Stimulated activated CD4-positive, alpha-beta T cell treated with anti-CD3 and anti-CD28 coated beads, Interleukin-1b, Interleukin-23, amount 100 ng/mL, for 4 hours (primary cell): ENCODE measurements at places on chromosomes 6 and 20.
A peak's percentile ranks its signal among the peaks of the same experiment; 100 is the strongest.

DNA sequence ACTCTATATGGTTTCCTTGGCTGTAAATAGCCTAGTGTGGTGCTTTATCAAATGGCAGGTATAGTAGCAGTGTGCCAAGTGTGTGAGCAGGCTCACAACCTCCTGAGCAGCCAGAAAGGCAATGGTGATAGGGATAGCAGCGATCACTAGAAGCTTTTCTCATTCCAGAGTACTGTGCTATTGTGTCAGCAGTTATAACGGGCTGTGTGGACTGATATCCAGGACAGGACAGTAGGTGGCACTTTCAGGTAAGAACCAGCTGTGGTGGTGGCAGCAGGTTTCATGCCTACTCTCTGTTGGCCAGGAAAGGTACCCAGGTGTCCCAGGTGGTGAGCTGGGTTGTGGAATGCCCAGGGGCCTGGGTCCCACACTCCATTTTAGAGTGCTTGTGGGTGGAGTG is 448.8 kb upstream of the BTBD3 start:
- DNase-seq: no peak

- DNase-seq: no peak
These were observed 97.8 kb upstream of the OGFRL1 start for GRCh38 chr6:71190809-71191208.

DNA sequence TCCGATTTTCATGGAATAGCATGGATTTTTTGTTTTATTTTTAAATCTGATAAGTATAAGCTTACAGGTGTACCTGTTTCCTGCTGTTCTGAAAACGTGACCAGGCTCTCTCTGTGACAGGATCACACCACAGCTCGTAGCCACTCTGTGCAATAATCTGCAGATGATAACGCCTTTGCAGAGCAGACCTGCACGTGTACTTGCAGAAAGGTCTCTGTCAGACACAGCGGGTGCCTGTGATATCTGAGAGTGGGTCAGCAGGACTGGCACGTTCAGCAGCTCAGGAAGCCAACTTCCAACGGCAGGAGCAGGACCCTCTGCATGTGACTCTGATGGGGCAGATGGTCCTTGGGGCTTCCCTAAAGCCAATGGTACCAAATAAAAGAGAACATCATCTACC is 68.6 kb upstream of the HDDC2 start:
- DNase-seq: no peak

DNA sequence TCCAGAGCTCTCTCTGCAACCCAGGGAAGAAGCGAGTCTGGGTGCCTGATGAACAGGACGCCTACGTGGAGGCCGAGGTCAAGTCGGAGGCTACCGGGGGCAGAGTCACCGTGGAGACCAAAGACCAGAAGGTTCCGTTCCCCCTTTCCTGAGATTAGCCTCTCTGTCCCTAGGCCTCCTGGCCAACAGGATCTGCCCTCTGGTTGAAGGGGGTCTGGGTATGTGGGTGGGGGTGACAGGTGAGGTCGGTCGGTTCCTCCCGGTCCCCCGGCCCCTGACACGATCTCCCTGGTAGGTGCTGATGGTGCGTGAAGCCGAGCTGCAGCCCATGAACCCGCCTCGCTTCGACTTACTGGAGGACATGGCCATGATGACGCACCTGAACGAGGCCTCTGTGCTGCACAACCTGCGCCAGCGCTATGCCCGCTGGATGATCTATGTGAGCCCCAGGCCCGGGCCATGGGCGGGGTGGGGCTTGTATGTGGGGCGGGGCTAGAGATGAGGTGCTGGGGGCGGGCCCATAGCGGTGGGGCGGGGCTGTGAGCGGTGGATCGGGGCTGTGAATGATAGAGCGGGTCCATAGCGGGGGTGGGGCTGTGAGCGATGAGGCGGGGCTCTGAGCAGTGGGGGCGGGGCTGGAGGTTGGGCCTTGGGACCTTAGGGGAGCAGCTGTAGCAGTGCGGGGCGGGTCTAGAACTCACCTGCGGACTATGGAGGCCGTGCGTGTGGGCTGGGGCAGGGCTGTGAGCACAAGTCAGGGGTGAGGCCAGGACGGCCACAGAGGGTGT is 23.9 kb downstream of the MYH7B start:
- DNase-seq: no peak

DNA sequence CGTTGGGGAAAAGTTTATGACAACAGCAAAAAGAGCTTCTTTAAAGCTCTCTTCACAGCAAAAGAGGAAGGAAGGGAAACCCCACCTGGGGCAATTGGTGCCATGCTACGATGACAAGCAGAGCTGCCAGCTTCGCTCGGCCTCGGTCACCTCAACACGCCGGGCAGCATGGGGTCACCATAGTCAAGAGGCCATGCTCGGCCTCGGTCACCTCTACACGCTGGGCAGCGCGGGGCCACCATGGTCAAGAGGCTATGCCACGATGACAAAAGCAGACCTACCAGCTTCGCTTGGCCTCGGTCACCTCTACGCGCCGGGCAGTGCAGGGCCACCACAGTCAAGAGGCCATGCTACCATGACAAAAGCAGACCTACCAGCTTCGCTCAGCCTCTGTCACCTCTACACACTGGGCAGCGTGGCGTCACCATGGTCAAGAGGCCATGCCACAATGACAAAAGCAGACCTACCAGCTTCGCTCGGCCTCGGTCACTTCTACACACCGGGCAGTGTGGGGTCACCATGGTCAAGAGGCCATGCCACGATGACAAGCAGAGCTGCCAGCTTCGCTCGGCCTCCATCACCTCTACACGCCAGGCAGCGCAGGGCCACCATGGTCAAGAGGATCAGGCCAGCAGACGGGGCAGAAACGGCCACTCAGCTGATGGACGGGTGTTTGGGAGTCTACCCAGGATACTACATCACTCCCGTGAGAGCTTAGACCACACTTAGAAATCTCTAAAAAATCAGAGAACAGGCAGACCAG is 12.1 kb downstream of the APMAP start:
- DNase-seq: no peak

DNA sequence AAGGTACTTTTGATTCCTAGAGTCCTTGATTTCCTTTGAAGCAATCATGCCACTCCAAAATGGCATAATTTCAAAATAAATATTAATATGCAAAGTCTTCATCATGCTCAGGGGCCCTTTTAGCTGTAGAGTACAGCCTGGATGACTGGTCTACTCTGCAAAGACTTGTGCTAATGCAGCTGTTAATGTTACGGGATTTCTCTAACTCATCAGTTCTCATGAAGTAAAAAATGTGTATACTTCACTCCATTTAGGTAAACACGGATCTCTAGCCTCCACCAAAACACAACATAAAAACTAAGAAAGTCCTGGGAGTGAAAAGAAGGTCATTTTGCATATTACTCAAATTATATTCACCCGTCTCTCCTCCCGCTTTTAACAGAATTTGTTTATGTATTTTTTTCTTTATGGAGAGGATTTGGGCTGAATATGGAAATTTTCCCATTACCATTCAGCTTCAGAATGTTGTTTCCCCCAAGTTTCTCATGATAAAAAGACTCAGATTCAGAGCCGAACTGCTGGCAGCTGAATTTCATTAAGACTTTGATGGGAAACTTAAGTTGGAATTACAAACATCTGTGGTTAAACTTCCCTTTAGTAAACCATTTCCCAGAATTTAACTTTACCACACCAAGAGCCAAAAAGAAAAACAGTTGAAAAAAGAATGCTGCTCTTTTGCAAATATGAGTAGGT is 8.7 kb downstream of the LAMA4 start:
- DNase-seq: no peak

DNA sequence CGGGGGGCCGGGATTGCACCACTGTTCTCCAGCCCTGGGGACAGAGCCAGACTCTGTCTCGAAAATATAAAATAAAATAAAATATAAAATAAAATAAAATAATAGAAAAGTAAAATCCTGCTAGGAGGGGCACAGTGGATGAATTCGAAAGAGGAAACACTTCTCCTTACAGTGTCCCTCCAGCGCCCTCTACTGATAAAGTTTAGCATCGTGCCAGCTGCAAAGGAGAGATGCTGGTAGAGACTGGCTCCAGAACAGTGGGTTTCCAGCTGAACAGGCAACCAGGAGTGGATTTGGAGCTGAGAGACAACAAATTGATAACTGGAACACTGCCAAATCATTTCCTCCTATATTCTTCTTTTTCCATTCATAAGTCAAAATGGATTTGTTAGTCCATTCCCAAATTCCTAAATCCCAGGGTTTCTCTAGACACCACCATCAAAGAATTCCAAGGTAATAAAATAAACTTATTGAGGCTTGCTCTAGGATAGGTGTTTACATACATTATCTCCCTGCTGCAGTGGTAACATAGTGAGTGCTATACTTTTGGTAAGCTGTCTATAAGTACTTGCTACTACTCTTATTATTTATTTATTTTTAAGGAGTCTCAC is 31.7 kb upstream of the TBPL1 start:
- peak; percentile 52 for DNase-seq

- no peak for DNase-seq
These were observed 27.3 kb upstream of the FOXA2 start for GRCh38 chr20:22611636-22612035.
